CD4-positive, alpha-beta memory T cell (primary cell): ENCODE measurements at places on chromosomes 3 and 15. TPM values are rescaled to one million over a fixed set of nuclear protein-coding genes. Genes with fewer than 3 reads are reported as not detected.

DNA sequence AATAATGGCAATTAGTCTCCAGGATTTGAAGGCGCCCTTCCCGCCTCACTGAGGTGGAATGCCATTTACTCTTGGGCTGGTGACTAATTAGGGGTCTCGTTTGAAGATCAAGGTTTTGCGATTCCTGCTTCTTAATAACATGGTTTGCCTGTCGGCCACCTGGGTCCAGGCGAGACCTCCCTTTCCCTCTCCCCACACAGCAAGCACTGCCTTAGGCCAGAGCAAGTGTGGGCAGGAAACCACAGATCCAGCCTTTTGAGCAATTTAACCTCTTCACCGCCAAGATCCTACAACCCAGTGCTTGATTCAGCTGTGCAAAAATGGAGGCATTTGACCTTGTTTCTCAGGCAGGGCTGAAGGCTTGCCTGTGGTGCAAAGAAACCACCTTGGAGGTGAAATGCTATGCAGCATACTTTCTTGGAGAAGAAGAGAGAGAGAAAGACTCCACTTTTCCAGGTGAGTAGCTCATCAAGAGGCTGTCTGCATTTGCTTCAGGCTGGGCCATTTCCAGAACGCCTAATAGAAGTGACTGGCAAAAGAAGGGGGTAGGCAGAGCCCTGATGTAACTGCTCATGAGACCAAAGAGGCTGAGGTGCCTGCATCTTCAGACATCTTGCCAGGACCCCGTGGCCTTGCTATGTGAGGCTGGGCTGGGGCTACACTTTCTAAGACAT, 34.1 kb upstream of the WNT5A start:
- no peak overlapping the region for H3K4me3 ChIP-seq
- no peak overlapping the region for H3K27ac ChIP-seq
- no peak for DNase-seq
- H3K36me3 ChIP-seq, result no peaks in the 10 kb centered on the region
- no peaks in the 10 kb centered on the region for H3K27me3 ChIP-seq
- no peaks in the 10 kb centered on the region for H3K4me1 ChIP-seq

DNA sequence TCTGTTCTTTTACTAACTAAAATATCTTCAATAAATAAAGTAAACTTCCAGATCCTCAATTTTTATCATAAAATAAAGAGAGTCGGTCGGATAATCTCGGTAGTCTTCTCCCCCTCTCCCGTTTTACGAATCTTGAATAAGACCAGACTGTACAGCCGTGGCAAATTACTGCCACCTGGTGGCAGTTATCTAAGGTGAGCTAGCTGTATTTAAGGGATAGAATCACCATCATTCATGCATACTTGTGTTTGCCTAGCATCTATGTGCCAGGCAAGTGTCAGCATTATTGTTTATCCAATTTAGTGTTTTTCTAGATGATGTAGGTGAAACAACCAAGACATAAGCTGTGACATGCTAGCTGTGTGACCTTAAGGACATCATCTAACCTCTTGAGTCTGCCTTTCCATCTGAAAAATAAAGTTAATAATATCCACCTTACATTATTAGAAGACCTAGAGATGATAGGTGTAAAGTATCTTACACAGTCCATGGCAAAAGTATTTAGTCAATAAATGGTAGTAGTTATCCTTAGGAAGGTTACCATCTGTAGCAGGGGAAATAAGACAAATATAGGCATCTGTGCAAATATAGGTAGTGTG, 21.3 kb downstream of the DUT start:
- H3K4me1 ChIP-seq, result no peaks in the 10 kb centered on the region
- no peaks in the 10 kb centered on the region for H3K27me3 ChIP-seq
- DNase-seq, result peak; percentile 49
- no peak overlapping the region for H3K4me3 ChIP-seq
- no peaks in the 10 kb centered on the region for H3K36me3 ChIP-seq

DNA sequence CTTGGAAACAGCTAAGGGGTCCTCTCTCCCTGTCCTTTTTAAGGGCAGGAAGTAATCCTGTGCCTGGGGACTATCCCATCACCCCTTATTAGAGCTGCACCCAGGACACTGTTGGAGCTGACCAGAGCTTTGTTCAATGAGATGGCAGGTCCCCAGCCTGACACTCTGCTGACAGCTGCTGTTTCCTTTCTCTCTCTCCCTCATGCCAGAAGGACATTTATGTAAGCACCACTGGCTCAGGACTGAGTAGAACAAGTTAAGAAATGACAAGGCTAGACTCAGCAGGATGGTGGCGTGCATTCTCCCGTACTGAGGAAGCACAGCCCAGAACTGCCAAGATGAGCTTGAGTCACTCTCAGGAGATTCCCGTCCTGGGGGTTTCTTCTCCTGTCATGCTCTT, 17.3 kb downstream of the GJD2 start:
- H3K36me3 ChIP-seq, result no peaks in the 10 kb centered on the region
- DNase-seq, result no peak
- H3K27ac ChIP-seq, result no peak overlapping the region
- no peaks in the 10 kb centered on the region for H3K27me3 ChIP-seq

- H3K4me1 ChIP-seq, result peaks cover 11% of the 10 kb centered on the region
- H3K4me3 ChIP-seq, result no peak overlapping the region
- H3K27ac ChIP-seq, result no peak overlapping the region
- H3K36me3 ChIP-seq, result no peaks in the 10 kb centered on the region
- no peak for DNase-seq
- no peaks in the 10 kb centered on the region for H3K27me3 ChIP-seq
Measured at GRCh38 chr3:32885283-32885901, 66.1 kb upstream of the CCR4 start.

GRCh38 chr3:72255791-72256559, 471.0 kb upstream of the PROK2 start:
- H3K4me1 ChIP-seq, result peaks cover 32% of the 10 kb centered on the region
- H3K27ac ChIP-seq, result no peak overlapping the region
- H3K4me3 ChIP-seq, result no peak overlapping the region

- peaks cover 18% of the 10 kb centered on the region for H3K4me1 ChIP-seq
- no peak for DNase-seq
- H3K27me3 ChIP-seq, result no peaks in the 10 kb centered on the region
- no peak overlapping the region for H3K27ac ChIP-seq
Measured at GRCh38 chr3:194320100-194320499, 31.0 kb downstream of the CPN2 start.

GRCh38 chr15:57455929-57456328, 79.6 kb downstream of the CGNL1 start:
- no peaks in the 10 kb centered on the region for H3K36me3 ChIP-seq
- peaks cover 7% of the 10 kb centered on the region for H3K27me3 ChIP-seq

- H3K36me3 ChIP-seq, result peaks cover 5% of the 10 kb centered on the region
- no peaks in the 10 kb centered on the region for H3K27me3 ChIP-seq
- peaks cover 16% of the 10 kb centered on the region for H3K4me1 ChIP-seq
- no peak for DNase-seq
- no peak overlapping the region for H3K27ac ChIP-seq
Measured at GRCh38 chr3:119913021-119913420, 131.1 kb downstream of the NR1I2 start.

Gene NTRK3
- total RNA-seq, result not detected

Gene KNG1
- total RNA-seq, result not detected

GRCh38 chr3:112654979-112655378, 14.0 kb upstream of the CCDC80 start:
- no peak overlapping the region for H3K4me3 ChIP-seq
- H3K4me1 ChIP-seq, result no peaks in the 10 kb centered on the region
- H3K27me3 ChIP-seq, result no peaks in the 10 kb centered on the region
- H3K36me3 ChIP-seq, result no peaks in the 10 kb centered on the region
- no peak for DNase-seq

DNA sequence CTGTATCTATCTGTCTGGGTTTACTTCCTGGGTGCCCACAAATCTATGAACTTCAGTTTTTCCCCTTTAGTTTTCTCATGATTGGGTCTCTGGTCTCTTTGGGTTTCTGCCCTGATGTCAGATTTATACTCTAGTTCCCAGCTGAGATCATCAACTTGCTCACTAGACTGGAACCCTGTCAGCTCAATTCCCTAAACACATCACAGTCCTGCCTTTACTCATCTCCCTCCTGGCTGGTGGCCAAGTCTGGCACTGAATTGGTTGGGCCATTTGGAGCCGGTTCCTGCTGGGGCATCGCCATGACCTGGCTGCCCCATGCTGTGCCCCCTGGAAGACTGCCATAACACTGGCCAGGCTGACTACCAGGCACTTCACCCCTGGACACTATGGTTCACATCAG, 345.3 kb downstream of the CHST2 start:
- H3K4me1 ChIP-seq, result no peaks in the 10 kb centered on the region
- DNase-seq, result no peak
- H3K4me3 ChIP-seq, result no peak overlapping the region
- H3K36me3 ChIP-seq, result no peaks in the 10 kb centered on the region
- no peak overlapping the region for H3K27ac ChIP-seq

DNA sequence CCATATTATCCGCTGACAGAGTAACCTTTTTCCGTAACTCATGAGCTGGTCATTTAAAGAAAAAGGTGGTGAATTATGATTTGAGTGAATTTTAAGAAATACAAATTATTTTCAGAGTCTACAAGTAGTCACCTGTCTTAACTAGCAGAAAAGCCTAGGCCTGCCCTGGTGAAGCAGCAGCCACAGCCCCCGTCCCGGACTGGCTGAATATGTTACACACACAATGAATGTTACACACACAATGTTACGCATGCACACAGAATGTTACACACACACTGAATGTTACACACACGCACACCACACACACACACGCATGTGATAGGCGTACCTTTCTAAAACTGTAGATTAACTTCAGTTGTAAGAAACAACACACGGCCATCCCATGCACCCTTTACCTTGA, 77.8 kb downstream of the VGLL4 start:
- no peak overlapping the region for H3K27ac ChIP-seq
- peaks cover 10% of the 10 kb centered on the region for H3K36me3 ChIP-seq
- no peak overlapping the region for H3K4me3 ChIP-seq
- no peak for DNase-seq
- no peaks in the 10 kb centered on the region for H3K4me1 ChIP-seq

GRCh38 chr3:193498215-193498614, 56.5 kb downstream of the ATP13A4 start:
- H3K27me3 ChIP-seq, result no peaks in the 10 kb centered on the region
- H3K4me1 ChIP-seq, result no peaks in the 10 kb centered on the region
- no peak for DNase-seq
- H3K36me3 ChIP-seq, result no peaks in the 10 kb centered on the region

DNA sequence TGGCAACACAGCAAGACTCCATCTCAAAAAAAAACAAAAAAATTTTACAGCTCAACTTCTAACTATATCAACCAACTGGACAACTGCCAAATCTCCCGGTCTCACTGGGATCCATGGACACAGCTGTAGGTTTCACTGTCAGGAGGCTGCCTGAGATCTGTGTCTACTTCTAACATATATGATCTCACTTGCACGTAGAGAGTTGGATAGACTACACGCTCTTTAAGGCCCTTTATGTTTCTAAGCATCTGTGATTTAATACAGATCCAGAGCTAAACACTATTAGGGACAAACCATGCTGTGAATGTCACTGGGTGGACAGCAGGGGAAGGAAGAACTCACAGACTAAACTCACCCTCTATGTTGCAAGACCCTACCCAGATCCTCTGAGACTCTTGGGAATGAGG, 13.0 kb upstream of the APOD start:
- H3K27ac ChIP-seq, result no peak overlapping the region
- no peaks in the 10 kb centered on the region for H3K27me3 ChIP-seq
- no peak for DNase-seq
- no peaks in the 10 kb centered on the region for H3K36me3 ChIP-seq

Gene IMPG2
- total RNA-seq, result 0.81 TPM

GRCh38 chr3:14228681-14229470, 50.3 kb downstream of the LSM3 start:
- no peak for DNase-seq
- no peaks in the 10 kb centered on the region for H3K27me3 ChIP-seq
- H3K4me3 ChIP-seq, result no peak overlapping the region
- no peaks in the 10 kb centered on the region for H3K4me1 ChIP-seq
- H3K36me3 ChIP-seq, result no peaks in the 10 kb centered on the region

Gene FEZF2
- not detected for total RNA-seq

Gene HIGD2B
- 0.39 TPM for total RNA-seq

DNA sequence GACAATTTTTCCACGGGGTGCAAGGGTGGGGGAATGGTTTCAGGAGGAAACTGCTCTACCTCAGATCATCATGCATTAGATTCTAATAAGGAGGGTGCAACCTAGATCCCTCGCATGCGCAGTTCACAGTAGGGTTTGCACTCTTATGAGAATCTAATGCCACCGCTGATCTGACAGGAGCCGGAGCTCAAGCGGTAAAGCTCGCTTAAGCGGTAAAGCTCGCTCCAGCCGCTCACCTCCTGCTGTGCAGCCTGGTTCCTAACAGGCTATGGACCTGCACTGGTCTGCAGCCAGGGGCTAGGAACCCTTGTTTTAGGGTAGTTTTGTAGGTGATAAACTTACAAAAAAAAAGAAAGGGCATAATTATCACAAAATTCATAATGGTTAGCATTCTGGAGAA, 53.9 kb upstream of the RYR3 start:
- H3K27ac ChIP-seq, result no peak overlapping the region
- no peaks in the 10 kb centered on the region for H3K4me1 ChIP-seq
- no peaks in the 10 kb centered on the region for H3K27me3 ChIP-seq
- no peak overlapping the region for H3K4me3 ChIP-seq

DNA sequence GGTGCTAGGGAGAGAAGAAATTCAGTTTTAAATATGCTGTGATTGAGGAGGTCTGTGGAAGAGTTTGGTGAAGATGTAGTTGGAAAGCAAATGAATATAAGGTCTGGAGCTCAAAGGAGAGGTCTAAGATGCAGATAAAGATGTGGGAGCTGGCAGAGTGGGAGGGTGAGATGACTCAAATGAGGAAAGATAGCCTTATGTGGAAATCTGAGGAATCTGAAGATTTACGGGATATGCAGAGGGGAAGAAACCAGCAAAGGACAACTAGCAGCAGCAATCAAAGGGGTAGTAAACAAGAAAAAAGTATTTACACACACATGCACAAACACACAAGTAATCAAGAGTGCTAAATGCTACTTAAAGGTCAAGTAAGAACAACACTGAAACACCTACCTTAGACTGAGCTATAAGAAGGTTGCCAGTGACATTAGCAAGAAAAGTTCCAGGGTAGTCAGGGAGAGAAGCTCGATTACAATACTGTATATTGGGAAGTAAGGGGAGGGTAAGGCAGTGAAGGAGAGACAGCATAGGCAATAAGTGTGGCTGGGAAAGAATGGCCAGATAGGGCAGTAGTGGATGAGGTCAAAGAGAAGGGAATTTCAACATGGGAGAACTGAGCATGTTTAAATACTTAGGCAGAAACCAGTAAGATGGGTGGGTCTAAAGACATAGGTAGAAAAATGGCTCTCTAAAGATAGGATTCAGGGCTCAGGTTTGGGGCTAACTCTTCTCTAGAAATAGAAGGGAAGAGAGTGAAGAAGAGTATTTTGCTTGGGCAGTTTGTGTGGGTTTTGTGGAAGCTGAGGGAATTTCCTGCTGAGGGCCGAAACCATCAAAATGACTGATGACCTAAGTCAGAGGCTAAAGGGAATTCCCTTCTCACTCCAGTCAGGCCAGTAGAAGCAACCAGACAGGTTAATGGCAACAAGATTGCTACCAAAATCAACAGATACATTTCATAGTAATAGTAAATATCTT, 8.9 kb downstream of the CMTM6 start:
- H3K27me3 ChIP-seq, result no peaks in the 10 kb centered on the region
- H3K4me3 ChIP-seq, result no peak overlapping the region

- H3K4me1 ChIP-seq, result no peaks in the 10 kb centered on the region
- H3K27me3 ChIP-seq, result no peaks in the 10 kb centered on the region
- no peak for DNase-seq
- H3K4me3 ChIP-seq, result no peak overlapping the region
- H3K36me3 ChIP-seq, result no peaks in the 10 kb centered on the region
Measured at GRCh38 chr15:83504365-83504764, 57.2 kb downstream of the SH3GL3 start.

Gene WDR93
- not detected for total RNA-seq
